COLO829 (cell line): ENCODE measurements at places on chromosomes 1 and 21.

DNA sequence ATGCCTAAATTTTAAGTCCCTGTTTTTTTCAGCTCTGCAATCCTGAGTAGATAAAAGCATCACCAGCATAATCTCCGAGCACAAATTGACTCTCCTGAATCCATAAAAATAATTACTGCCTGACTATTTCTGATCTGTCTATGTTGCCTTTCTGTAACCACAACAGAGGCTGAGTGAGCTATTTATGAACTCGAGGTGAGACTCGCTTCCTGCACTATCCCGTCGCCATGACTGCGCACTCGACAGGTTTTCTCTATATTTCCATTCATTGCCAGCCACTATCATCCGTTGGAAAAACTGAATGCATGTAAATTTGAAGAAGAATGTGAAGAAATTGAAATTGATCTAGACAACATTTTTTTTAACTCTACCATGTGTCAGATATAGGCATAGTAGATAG is 897.2 kb downstream of the ADGRL2 start:
- no peak for DNase-seq

GRCh38 chr1:12757836-12758235 is 11.8 kb downstream of the CFAP107 start:
- no peak for DNase-seq

DNA sequence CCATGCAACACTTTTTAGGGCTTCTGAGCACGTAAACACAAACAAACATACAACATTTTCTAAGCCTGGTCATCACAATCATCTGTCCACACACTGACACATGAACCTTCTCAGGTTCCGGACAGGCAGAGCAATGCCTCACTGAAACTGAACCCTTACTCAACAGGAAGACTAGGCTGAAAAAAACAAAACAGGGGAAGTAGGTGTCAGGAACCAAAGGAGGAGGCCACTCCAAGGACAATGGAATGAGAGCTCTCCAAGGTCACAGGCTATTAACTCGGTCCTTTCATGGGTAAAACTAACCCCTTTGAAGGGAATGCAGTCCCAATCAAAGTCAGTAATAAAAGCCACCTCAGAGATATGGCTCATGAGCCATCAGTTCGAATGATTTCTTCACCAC is 76.6 kb downstream of the FAM78B start:
- no peak for DNase-seq

DNA sequence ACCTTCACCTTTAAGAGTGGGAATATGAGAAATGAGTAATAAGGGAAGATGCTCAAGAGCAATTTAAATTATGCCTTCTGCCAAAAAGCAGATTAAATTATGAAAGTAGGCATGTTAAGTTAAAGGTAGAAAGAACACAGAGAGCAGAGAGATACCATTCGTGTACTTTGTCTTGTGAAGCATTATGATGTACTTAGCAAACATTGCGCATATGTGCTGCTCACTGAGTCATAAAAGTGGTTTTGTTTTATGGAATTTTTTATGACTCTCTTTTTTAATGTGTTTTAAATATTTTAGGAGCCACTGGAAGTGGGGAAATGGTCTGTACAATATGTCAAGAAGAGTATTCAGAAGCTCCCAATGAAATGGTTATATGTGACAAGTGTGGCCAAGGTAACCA is 35.3 kb downstream of the MTF2 start:
- DNase-seq = no peak

GRCh38 chr1:17011439-17012307 is at the start of gene ATP13A2:
Gene ATP13A2, minus strand, starts transcription at chr1:17011928. Its CDS starts 190 bp downstream, at chr1:17011738.
- DNase-seq = peak; percentile 33

DNA sequence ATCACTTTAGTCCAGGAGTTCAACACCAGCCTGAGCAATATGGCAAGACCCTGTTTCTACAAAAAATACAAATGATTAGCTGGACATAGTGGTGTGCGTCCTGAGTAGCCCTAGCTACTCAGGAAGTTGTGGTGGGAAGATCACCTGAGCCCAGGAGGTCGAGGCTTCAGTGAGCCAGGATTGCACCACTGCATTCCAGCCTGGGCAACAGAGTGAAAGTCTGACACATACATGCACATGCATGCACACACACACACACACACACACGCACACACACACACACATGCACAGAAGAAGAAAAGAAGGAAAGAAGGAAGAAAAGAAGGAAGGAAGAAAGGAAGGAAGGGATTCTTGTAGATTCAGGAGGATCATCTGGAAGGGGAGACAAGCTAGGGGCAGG is 104.4 kb upstream of the USP25 start:
- no peak for DNase-seq

DNA sequence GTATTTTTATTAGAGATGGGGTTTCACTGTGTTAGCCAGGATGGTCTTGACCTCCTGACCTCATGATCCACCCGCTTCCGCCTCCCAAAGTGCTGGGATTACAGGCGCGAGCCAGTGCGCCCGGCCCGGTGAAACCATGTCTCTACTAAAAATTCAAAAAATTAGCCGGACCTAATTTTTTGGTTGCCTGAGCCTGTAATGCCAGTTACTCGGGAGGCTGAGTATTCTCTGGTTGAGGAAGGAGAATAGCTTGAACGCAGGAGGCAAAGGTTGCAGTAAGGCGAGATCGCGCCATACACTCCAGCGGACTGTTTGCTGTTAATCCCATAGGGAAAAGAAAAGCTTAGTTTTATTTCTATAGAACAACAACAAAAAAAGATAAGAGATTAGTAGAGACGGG is 29.9 kb upstream of the HJV start:
- DNase-seq = no peak

DNA sequence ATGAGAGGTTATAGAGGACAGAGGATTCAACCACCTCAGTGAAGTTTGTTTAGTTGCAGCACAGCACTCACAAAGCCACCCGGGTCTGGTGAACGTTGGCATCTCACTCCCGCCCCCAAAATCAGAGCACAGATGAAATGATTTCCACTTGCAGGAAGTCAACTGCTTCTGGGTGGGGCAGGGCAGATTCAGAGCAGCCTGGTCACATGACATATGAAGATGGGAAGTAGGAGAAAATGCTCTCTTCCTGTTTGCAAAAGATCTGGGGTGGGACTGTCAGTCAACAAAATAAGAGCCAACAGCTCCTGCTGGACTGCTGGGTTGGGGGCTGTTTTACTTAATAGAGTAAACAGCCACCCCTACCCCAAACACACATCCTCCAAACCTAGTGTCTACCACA is 43.2 kb downstream of the LRRC71 start:
- peak; percentile 28 for DNase-seq

DNA sequence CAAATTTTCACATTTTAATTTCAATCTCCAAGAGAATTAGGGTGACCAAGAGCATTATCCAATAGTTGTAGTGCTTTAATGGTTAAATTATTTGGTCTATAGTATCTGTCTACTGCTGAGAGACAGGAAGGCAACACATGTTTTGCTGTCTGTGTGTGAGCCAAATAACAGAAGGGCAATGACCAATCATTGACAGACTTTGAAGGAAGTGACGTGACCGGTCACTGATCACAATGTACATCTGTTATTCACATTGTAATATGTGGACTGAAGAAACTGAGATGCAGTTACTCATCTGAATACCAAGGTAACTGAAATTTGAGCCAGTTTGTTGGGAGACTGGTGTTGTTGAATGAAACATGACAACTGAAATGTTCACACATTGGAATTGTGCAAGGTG is 196.7 kb downstream of the LRRC40 start:
- no peak for DNase-seq

DNA sequence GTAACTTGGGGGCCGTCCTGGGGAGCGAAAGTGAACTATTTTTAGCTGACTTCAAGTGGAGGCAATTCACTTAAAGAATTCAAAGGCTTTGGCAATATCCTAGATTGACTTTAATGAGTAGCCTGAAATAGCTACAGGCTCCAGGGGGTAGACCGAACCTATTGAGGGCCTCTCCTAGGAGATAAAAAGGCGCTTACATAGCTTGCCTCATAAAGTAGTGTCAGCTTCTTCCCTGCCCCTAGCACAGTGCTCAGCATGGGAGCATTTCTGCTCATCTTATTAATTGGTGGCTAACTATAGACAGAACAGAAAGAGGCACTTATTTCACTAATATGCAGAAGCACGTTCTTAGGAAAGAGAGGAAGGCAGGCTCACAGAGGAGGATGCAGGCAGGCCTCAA is 12.3 kb upstream of the CTNNBIP1 start:
- DNase-seq = no peak

- DNase-seq = no peak
Observed at GRCh38 chr21:38954588-38955004, 148.9 kb downstream of the ETS2 start.
